K562 (cell line): ENCODE measurements at places on chromosomes 4 and X.

GRCh38 chr4:30068234-30068633 is 651.9 kb upstream of the PCDH7 start:
- H3K27me3 ChIP-seq: no peaks in the 10 kb centered on the region
- no peak for DNase-seq
- H3K4me1 ChIP-seq: no peaks in the 10 kb centered on the region
- H3K27ac ChIP-seq: no peak overlapping the region

- H3K4me3 ChIP-seq: no peak overlapping the region
- no peak for DNase-seq
- 0 out of 3 replicates have a peak, but pooled peaks cover 8% of the 10 kb centered on the region for H3K36me3 ChIP-seq
These were observed 51.6 kb downstream of the SCFD2 start for GRCh38 chr4:53314252-53314651.

- no peaks in the 10 kb centered on the region for H3K36me3 ChIP-seq
- no peaks in the 10 kb centered on the region; the same call in 2 of the 3 replicates for H3K27me3 ChIP-seq
- H3K4me3 ChIP-seq: no peak overlapping the region
- no peak overlapping the region for H3K27ac ChIP-seq
- H3K4me1 ChIP-seq: no peaks in the 10 kb centered on the region
- DNase-seq: no peak
These were observed 131.4 kb downstream of the CBR4 start for GRCh38 chr4:168878623-168879022.

DNA sequence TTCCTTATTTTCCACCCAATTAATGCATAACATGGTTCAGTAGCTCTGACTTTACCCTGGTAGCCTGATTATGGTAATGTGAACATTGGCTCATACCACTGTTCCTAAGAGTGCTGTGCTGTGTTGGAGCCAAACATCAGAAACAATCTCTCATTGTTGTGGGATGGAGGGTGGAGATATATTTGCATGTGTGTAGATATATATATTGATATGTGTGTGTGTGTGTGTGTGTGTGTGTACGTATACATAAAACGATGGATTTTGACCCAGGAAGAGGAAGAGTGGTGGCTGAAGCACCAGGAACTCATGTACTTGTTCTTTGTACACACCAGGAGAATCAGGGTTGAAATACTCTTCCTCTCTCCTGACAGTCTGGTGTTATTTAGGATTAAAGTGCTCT is 247.7 kb downstream of the IL15 start:
- DNase-seq: no peak
- no peaks in the 10 kb centered on the region for H3K27me3 ChIP-seq
- no peak overlapping the region for H3K4me3 ChIP-seq
- no peaks in the 10 kb centered on the region for H3K36me3 ChIP-seq

- H3K36me3 ChIP-seq: no peaks in the 10 kb centered on the region
- no peaks in the 10 kb centered on the region for H3K27me3 ChIP-seq
- DNase-seq: no peak
- no peak overlapping the region for H3K27ac ChIP-seq
These were observed 178.6 kb downstream of the ZNF674 start for GRCh38 chrX:46366381-46367207.

GRCh38 chr4:69697536-69698242 is 44.6 kb upstream of the UGT2A1 start:
- no peaks in the 10 kb centered on the region for H3K36me3 ChIP-seq
- H3K4me3 ChIP-seq: no peak overlapping the region
- H3K27ac ChIP-seq: no peak overlapping the region
- no peaks in the 10 kb centered on the region for H3K27me3 ChIP-seq

- H3K4me3 ChIP-seq: no peak overlapping the region
- H3K36me3 ChIP-seq: no peaks in the 10 kb centered on the region
- no peak for DNase-seq
- no peaks in the 10 kb centered on the region for H3K27me3 ChIP-seq
These were observed 671.7 kb upstream of the NR3C2 start for GRCh38 chr4:149113804-149114430.

- no peaks in the 10 kb centered on the region for H3K4me1 ChIP-seq
- no peak overlapping the region for H3K27ac ChIP-seq
- H3K36me3 ChIP-seq: no peaks in the 10 kb centered on the region
- no peaks in the 10 kb centered on the region for H3K27me3 ChIP-seq
- no peak overlapping the region for H3K4me3 ChIP-seq
These were observed 32.2 kb downstream of the UNC5C start for GRCh38 chr4:95516528-95517017.

DNA sequence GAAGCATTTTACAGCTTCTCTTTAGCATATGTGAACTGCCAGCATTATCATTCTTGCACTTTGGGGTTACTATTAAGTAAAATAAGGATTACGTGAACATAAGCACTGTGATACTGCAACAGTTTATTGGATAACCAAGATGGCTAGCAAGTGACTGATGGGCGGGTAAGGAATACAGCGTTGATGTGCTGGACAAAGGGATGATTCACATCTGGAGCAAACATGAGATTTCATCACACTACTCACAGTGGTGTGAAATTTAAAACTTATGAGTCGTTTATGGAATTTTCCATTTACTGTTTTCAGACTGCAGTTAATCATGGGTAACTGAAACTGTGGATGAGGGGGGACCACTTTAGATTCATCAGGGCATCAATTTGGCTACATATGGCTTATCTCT is 16.0 kb downstream of the NBDY start:
- H3K36me3 ChIP-seq: no peaks in the 10 kb centered on the region
- H3K27me3 ChIP-seq: no peaks in the 10 kb centered on the region
- no peak overlapping the region for H3K27ac ChIP-seq
- no peak overlapping the region for H3K4me3 ChIP-seq

DNA sequence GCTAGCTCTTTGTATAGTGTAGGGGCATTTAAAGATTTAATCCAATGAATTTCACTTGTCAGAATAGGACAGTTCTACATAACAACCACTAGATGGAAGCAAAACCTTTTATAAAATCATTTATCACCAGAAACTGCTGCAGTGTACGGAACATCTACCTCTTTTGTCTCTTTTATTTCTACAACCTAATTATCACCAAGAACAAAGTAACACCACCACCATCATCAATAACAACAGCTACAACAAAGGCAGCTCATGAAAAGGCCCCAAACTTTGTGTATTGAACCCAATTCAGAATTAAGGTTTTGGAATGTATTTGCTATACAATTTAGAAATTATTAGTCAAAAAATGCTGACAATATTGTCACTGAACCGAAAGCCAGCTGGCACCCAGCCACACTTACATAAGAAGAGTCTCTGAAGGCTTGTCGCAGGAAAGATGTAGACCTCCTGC is 260.9 kb upstream of the RPS6KA3 start:
- no peak overlapping the region for H3K4me3 ChIP-seq
- H3K4me1 ChIP-seq: no peaks in the 10 kb centered on the region
- H3K36me3 ChIP-seq: no peaks in the 10 kb centered on the region

DNA sequence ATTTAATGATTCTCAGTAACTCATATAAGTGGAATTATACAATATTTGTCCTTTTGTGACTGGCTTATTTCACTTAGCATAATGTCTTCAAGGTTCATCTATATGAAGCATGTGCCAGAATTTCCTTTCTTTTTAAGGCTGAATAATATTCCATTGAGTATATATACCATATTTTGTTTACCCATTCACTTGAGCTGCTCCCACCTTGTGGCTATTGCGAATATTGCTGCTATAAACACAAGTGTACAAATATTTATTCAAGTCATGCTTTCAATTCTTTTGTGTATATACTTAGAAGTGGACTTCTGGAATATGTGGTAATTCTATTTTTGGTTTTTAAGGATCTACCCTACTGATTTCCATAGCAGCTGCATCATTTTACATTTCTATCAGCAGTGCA is 219.1 kb downstream of the MID1 start:
- no peaks in the 10 kb centered on the region for H3K4me1 ChIP-seq
- no peak overlapping the region for H3K4me3 ChIP-seq
- no peak overlapping the region for H3K27ac ChIP-seq
- H3K27me3 ChIP-seq: no peaks in the 10 kb centered on the region
- no peaks in the 10 kb centered on the region for H3K36me3 ChIP-seq

GRCh38 chr4:40325406-40326019 is 9.6 kb upstream of the CHRNA9 start:
- DNase-seq: peak; percentile 76
- no peaks in the 10 kb centered on the region for H3K36me3 ChIP-seq

GRCh38 chr4:177487977-177488376 is 45.7 kb upstream of the AGA start:
- H3K4me1 ChIP-seq: no peaks in the 10 kb centered on the region
- H3K27me3 ChIP-seq: no peaks in the 10 kb centered on the region
- H3K4me3 ChIP-seq: no peak overlapping the region
- no peak overlapping the region for H3K27ac ChIP-seq
- no peak for DNase-seq
- H3K36me3 ChIP-seq: no peaks in the 10 kb centered on the region

DNA sequence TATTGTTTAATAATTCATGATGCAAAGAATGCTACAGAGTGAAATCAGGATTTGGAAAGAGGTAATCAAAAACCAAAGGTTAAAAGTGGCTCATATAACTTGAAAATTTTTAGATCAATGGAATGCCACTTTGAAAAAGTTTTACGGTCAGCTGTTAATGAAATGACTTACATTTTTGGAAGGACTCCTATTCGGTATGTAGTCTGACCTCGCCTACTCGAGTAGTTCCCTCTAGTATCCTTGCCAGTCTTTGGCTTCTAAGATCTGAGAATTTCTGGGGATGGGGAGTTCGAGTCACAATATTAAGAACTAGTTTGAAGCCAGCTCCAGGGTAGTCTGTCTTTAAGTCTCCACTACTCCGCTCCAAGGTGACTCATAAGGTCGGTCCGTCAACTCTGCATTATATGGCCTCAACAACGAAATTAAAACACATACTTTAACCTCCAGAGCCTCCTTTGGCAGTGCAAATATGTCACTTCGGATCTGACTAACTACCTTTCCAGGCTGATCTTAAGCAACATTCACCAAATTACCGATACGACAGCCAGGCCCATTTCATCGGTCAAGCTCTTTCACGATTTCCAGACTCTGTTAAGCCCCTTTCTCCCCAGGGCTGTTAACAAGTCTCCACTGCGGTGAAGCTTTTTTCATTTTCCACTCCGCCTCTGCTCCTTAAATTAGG is 733 bp upstream of the NAA15 start:
- DNase-seq: peak; percentile 36
- H3K27ac ChIP-seq: peak overlapping the region; percentile 98

GRCh38 chr4:153076861-153077260 is 127.4 kb upstream of the TRIM2 start:
- no peaks in the 10 kb centered on the region for H3K36me3 ChIP-seq
- H3K27ac ChIP-seq: no peak overlapping the region
- H3K27me3 ChIP-seq: no peaks in the 10 kb centered on the region; the same call in 1 of the 3 replicates
- no peak overlapping the region for H3K4me3 ChIP-seq

- no peak overlapping the region for H3K27ac ChIP-seq
- no peaks in the 10 kb centered on the region for H3K36me3 ChIP-seq
- H3K4me3 ChIP-seq: no peak overlapping the region
These were observed 156.8 kb upstream of the RASGEF1B start for GRCh38 chr4:81628489-81628888.

- no peaks in the 10 kb centered on the region for H3K27me3 ChIP-seq
- no peaks in the 10 kb centered on the region for H3K36me3 ChIP-seq
- peaks cover 8% of the 10 kb centered on the region; the same call in 1 of the 3 replicates for H3K4me1 ChIP-seq
- DNase-seq: peak; percentile 92
- H3K27ac ChIP-seq: peak within 1 kb of the TSS; percentile 85
These were observed at the start of gene FAM53A for GRCh38 chr4:1683736-1684505. Gene FAM53A (minus strand): TSS chr4:1684313. CDS start chr4:1668741, 15,572 bp downstream.

DNA sequence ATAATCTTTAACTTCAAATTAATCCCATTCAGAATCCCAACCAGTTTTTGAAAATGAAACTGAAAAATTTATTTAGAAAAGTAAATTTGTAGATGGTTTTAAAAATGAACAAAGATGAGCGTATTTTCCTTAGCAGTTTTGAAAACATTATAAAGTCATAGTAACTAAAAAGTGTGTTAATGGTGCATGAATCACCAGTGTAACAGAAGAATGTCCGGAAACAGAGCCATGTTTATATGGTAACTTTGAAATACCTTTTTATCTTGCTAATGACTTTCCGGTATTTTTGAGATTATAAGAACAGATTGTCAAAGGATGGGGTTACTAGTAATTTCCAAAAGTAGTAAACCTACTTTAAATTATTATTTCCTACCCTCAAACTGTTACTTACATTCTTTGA is 145.9 kb downstream of the IRS4 start:
- no peaks in the 10 kb centered on the region for H3K4me1 ChIP-seq
- no peak overlapping the region for H3K27ac ChIP-seq
- H3K4me3 ChIP-seq: no peak overlapping the region
- H3K36me3 ChIP-seq: no peaks in the 10 kb centered on the region
- no peak for DNase-seq

GRCh38 chr4:20288846-20289512 is 37.3 kb downstream of the SLIT2 start:
- no peaks in the 10 kb centered on the region for H3K27me3 ChIP-seq
- DNase-seq: no peak
- H3K27ac ChIP-seq: no peak overlapping the region
- no peaks in the 10 kb centered on the region for H3K36me3 ChIP-seq

GRCh38 chr4:117447925-117448324 is 362.5 kb upstream of the TRAM1L1 start:
- DNase-seq: no peak
- no peaks in the 10 kb centered on the region for H3K27me3 ChIP-seq
- no peaks in the 10 kb centered on the region for H3K36me3 ChIP-seq

GRCh38 chr4:149845743-149846142 is 30.1 kb upstream of the IQCM start:
- H3K27me3 ChIP-seq: no peaks in the 10 kb centered on the region
- H3K4me3 ChIP-seq: no peak overlapping the region
- no peaks in the 10 kb centered on the region for H3K4me1 ChIP-seq
- no peaks in the 10 kb centered on the region for H3K36me3 ChIP-seq
- no peak for DNase-seq

DNA sequence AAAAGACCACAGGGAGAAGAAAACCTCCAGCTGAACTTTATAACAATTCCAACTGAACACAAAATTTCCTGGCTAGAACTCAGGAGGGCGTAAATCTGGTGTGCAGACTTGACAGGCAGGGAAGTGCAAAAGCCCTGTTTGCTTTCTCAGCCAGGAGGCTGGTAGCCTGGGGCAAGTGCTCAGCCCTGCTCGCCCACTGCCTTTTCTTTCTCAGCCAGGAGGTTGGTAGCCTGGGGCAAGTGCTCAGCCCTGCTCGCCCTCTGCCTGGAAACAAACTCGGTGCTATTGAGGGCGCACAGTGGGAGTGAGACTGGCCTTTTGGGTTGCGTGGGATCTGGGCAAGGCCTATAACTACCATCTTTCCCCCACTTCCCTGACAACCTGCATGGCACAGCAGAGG is 275.4 kb upstream of the MAOA start:
- no peak overlapping the region for H3K4me3 ChIP-seq
- H3K4me1 ChIP-seq: no peaks in the 10 kb centered on the region
- DNase-seq: no peak
- H3K36me3 ChIP-seq: no peaks in the 10 kb centered on the region
- H3K27ac ChIP-seq: no peak overlapping the region
- H3K27me3 ChIP-seq: no peaks in the 10 kb centered on the region

GRCh38 chr4:15164571-15164970 is 162.3 kb downstream of the CPEB2 start:
- no peak for DNase-seq
- no peaks in the 10 kb centered on the region for H3K36me3 ChIP-seq
- no peaks in the 10 kb centered on the region for H3K4me1 ChIP-seq
- H3K27ac ChIP-seq: no peak overlapping the region
- H3K27me3 ChIP-seq: no peaks in the 10 kb centered on the region

- DNase-seq: no peak
- no peaks in the 10 kb centered on the region for H3K27me3 ChIP-seq
- no peak overlapping the region for H3K27ac ChIP-seq
- peaks cover 3% of the 10 kb centered on the region for H3K4me1 ChIP-seq
These were observed 35.7 kb downstream of the PIGG start for GRCh38 chr4:534576-535151.
